Testis (tissue), 5 donors: ENCODE measurements at places on chromosomes 3 and 15. TPM values are rescaled to one million over a fixed set of nuclear protein-coding genes. Genes with fewer than 3 reads are reported as not detected.

- H3K27me3 ChIP-seq: no peaks in the 10 kb centered on the region
- no peak for DNase-seq
These were observed 8.4 kb downstream of the CERS3 start for GRCh38 chr15:100520132-100520921.

Gene PPP2R3A
- polyA plus RNA-seq: 12.2 TPM

DNA sequence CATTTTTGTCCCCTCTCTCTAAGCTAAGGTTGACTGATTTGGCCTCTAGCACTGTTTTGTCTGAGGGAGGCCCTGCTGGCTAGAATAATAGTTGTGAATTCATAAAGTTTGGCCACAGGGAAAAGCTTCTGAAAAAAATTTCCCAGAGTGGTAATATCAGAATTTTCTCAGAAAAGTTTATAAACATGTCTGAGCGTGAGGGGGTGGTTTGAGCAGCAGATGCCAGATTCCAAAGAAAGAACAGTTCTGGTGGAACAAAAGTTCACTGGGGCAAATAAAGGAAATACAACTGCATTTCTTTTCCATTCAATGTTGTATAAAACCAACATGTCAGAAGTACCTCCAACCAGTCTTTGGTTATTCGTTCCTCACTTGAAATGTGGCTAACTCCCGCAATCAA lies 61.2 kb downstream of the CLDN1 start:
- peak overlapping the region; percentile 59 for H3K27ac ChIP-seq
- H3K4me1 ChIP-seq: peaks cover 7% of the 10 kb centered on the region
- no peaks in the 10 kb centered on the region for H3K27me3 ChIP-seq

DNA sequence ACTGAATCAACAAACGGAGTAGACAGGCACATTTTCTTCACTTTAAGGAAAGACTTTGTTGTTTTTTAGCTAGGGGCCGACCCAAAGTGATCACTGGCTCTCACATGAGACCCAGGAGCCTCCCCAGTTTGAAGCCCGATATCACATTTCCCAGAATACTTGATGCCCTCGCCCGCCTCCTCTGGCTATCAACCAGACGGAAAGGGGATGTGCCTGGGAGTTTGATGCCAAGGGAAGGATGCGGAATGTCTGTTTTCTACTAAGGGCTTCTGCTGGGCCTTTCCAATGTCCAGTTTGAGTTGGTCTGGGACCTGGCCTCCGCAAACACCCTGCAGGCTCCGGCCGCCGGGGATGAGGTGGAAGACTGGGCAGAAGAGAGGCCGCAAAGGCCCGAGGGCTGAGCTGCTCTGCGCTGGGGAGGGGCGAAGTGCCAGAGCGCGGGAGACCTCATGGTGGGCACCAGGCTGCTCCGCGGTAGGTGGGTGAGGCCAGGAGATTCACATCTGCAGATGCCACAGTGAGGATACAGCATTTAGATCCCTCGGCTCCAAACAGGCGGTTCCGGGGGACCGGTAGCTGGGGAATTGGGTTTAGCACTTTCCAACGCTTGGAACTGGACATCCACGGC lies 491 bp upstream of the ZNF774 start:
- H3K27ac ChIP-seq: no peak overlapping the region
- no peaks in the 10 kb centered on the region for H3K27me3 ChIP-seq
- H3K36me3 ChIP-seq: no peaks in the 10 kb centered on the region
- H3K4me3 ChIP-seq: peak overlapping the region; percentile 87
- H3K4me1 ChIP-seq: no peaks in the 10 kb centered on the region
- no peak for DNase-seq

DNA sequence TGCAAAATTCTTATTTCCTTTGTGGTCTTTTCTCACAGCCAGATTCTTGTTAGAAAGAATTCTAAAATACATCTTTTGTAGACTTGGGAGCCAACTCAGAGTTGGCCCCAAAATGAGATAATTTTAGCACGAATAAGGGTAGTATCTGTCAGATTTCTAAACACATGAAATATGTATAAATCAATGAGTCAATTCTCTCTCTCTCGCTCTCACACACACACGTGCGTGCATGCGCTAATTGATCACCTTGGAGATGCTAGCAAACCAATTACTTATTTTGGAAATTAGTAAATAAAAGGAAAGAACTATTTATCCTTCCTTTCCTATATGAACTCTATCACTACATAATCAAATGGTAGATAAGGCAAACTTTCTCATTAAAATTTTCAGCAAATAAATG lies 32.9 kb upstream of the PIK3R4 start:
- no peak overlapping the region for H3K4me3 ChIP-seq
- no peak overlapping the region for H3K27ac ChIP-seq
- no peaks in the 10 kb centered on the region for H3K27me3 ChIP-seq
- peaks cover 5% of the 10 kb centered on the region for H3K4me1 ChIP-seq

GRCh38 chr3:188584162-188584529 lies 430.2 kb downstream of the LPP start:
- H3K36me3 ChIP-seq: no peaks in the 10 kb centered on the region
- H3K27me3 ChIP-seq: no peaks in the 10 kb centered on the region
- no peak overlapping the region for H3K4me3 ChIP-seq
- H3K27ac ChIP-seq: peak overlapping the region; percentile 23
- H3K4me1 ChIP-seq: no peaks in the 10 kb centered on the region

- no peaks in the 10 kb centered on the region for H3K36me3 ChIP-seq
- H3K27ac ChIP-seq: no peak overlapping the region
- H3K4me3 ChIP-seq: no peak overlapping the region
- H3K4me1 ChIP-seq: peaks cover 22% of the 10 kb centered on the region
- H3K27me3 ChIP-seq: no peaks in the 10 kb centered on the region
- DNase-seq: no peak
These were observed 64.7 kb upstream of the ACAD9 start for GRCh38 chr3:128814519-128815317.

Gene ZNF662
- 11.2 TPM for polyA plus RNA-seq

Gene EXD1
- polyA plus RNA-seq: 47.0 TPM

- H3K27ac ChIP-seq: no peak overlapping the region
- no peaks in the 10 kb centered on the region for H3K36me3 ChIP-seq
- peaks cover 2% of the 10 kb centered on the region for H3K4me1 ChIP-seq
- no peaks in the 10 kb centered on the region for H3K27me3 ChIP-seq
- DNase-seq: no peak
- no peak overlapping the region for H3K4me3 ChIP-seq
These were observed 237.3 kb upstream of the WNT5A start for GRCh38 chr3:55724407-55724784.

Gene IQCH
- 31.9 TPM for polyA plus RNA-seq

Gene CADPS
- polyA plus RNA-seq: 8.6 TPM

Gene SLC6A1
- polyA plus RNA-seq: 14.4 TPM

DNA sequence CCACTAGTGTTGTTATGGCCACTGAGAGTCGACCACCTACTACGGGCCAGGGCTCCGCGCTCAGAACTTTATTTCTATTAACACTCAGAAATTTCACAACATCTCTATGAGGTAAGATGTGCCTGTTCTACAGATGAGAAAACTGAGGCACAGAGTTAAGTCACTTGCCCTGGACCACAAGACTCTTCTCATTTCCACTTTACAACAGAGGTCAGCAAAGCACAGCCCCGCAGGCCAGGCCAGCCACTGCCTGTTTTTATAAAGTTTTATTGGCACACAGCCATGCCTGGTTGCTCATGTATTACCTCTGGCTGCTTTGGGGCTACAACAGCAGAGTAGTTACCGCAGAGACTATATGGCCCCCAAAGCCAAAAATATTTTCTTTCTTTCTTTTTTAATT lies 503.6 kb downstream of the SHQ1 start:
- peaks cover 10% of the 10 kb centered on the region for H3K4me1 ChIP-seq
- H3K27ac ChIP-seq: no peak overlapping the region
- H3K4me3 ChIP-seq: no peak overlapping the region
- H3K27me3 ChIP-seq: no peaks in the 10 kb centered on the region
- H3K36me3 ChIP-seq: no peaks in the 10 kb centered on the region
- no peak for DNase-seq

DNA sequence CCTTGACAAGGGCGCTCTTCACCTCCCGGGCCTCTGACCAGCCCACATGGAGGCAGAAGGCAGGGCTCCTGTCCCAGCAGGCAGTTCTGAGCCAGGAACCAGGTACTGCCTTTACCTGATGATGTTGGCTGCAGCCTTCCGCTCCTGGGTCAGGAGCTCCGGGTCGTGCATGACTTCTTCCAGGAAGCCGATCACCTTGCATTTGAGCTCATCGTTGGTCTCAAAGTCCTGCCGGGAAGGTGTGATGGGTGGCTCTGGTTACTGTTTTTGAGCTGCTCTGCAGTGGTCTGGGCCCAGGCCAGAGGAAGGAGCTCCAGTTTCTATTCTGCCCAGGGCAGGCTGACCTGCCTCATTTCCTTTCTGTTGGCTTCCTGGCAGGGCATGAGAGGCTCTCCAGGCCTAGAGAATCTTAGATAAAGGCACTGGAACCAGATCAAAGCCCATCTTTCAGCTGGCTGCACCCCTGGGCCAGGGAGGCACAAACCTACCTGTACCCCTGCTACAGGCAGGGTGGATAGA lies 53.2 kb upstream of the CTSH start:
- H3K4me3 ChIP-seq: no peak overlapping the region
- no peak for DNase-seq
- no peaks in the 10 kb centered on the region for H3K27me3 ChIP-seq
- H3K36me3 ChIP-seq: no peaks in the 10 kb centered on the region

Gene SLCO3A1
- 144 TPM for polyA plus RNA-seq
